ENCODE measurements at places on chromosomes 11 and 22.

GRCh38 chr11:101327908-101328307 lies 198.3 kb upstream of the PGR start:
- DNase-seq = no peak

DNA sequence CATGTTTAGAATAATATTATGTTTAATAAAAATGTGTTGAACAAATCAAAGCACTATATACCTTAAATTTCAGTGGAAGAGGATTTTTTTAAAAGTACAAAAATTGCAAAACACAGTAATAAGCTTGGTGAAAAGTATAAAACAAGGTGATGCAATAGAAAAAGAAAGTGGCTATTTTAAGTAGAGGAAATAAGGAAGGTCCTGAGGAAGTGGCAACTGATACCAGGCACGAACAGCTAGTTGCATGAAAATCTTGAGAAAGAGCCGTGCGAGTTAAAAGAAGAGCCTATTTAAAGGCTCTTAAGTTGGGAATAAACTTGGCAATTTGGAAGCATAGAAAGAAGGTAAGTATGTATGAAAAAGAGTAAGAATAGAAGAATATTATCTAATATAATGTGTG lies 1679.3 kb downstream of the LRRC4C start:
- no peak for DNase-seq

DNA sequence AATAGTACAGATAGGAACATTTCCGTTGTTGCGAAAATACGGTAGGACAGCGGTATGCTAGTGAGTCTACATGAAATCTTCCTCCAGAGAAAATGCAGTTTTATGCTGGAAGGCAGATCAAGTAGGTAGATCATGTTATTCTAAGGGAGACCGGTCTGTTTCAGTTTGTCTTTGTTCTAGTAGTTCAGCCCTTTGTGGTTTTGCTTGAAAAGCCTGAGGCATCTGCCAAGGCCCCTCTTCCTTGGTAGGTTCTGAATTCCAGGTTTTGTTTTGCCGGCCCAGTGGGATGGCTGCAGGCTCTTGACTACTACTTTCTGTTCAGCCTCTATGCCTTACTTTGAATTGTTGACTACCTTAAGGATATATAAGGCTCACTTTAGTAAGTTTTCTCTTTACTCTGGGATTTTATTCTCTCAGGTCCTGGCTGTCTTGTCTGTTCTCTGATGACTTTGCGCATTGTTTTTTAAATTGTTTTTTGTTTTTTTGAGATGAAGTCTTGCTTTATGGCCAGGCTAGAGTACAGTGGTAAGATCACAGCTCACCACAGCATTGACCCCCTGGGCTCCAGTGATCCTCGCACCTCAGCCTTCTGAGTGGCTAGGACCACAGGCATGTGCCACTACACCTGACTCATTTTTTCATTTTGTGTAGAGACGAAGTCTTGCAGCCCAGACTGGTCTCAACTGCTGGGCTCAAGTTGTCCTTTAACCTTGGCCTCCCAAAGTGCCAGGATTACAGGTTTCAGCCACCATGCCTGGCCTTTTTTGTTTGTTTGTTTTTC lies 53.7 kb downstream of the HIPK3 start:
- DNase-seq = no peak

DNA sequence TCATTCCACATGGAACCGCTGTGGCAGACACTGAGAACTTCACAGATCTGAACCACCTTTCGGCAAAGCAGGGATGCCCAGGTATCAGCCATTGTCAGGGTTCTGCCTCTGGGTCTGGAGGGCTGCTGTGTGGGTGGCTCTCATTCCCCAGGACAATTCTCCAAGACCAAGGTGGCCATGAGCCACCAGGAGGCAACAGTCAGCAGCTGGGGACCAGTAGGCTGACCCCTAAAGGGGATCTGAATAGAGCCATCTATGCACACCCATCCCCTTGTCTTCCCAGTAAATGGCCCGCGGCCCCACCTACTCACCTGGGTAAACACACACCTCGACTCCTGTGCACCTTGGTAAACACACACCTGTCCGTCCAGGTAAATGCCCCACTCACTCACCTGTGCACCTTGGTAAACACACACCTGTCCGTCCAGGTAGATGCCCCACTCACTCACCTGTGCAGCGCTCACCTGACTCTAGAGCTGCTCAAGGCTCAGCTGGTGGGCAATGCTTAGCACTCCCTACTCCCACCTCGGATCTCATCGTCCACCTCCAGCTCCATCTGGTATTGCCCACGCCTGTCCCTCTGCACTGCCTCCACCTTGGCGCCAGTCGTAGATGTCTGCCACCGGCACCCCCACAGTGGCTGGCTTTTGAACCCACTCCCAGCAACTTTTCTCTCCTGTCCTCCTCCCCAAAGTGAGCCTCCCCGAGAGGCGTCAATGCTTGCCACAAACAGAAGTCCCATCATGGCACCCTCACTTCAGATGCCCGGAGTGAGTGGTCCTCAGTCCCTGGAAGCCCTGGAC lies 10.2 kb downstream of the SLC25A1 start:
- no peak for DNase-seq

DNA sequence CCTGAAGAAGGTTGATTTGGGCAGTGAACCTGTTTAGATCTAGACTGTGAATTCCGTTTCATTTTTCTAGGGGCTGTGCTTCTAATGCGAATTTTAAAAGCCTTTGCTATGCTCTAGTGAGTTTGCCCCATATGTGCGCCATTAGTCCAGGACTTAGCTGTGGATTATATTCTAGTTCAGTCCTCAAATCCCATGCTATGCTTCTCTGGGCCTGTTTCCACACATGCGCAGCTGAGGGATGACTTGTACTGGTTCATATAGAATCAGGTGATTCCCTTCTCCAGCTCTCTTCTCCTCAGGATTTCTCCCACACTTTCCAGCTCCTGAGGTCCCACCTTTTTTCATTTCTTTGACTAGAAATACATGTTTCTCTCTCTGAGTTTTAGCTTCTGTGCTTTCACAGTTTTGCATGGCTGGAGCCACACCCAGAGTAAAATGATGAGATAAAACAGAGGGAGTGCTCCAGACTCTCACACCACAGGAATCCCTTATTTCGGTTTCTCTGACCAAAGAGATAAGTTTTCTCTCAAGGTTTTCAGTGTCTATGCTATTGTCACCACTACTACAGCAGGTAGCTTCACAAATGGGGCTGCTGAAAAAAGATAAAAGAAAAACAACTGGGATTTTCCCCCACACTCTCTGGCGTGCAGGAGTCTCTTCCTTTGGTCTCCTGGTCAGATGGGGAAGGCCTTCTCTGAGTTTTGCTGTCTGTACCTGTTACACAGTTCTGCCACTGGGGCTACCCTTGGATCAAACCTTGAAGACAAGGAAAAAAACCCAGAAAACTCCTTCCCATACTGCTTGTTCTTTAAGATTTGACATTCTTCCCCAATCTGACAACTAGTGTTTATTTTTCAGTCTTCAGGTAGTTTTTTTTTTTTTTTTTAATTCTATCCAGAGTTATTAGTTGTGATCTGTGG lies 96.2 kb upstream of the TEAD1 start:
- no peak for DNase-seq

DNA sequence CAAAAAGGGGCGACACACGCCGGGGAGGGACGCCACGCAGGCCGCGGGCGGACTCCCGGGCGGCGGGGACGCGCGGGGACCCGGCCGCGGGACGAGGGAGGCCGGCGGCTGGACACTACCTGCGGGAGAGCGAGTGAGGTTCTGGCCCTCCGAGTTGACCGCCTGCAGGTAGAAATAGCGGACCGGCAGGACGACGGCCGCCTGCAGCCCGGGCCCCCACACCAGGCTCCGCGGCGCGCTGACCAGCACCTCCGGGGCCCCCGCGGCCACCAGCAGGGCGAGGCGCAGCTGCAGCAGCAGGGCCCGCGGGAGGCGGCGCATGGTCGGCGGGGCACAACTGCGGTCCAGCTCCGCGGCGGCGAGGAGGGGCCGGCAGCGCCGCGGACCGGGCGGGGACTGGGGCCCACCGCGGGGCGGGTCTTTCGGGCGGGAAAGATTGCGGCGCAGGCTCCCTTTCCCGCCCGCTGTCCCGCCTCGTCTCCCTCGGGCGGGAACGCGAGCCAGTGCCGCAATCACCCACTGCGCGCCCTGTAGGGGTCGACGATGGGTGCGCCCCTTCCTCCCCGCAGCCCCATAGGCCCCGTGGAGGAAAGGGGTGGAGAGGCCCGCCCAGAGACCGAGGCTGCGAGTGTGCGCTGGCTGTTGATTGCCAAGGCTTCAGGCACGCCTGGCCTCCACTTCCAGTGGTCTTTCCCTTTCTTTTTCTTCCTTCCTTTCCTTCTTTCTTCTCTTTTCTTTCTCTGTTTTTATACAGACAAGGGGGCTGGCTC lies at the start of gene POGLUT3:
Gene POGLUT3, minus strand, starts transcription at position 339 of the 770 bp plus-strand sequence. Its CDS starts 18 bp downstream, at position 321.
- peak; percentile 22 for DNase-seq

- DNase-seq = no peak
Observed at GRCh38 chr11:64834723-64835615, 9.5 kb downstream of the CDC42BPG start.

Measured in NCI-H1436 treated with DMSO at 0.1 percent for 48 hours (cell line).